AG04450 (cell line): ENCODE measurements at places on chromosomes 11 and 22. TPM values are rescaled to one million over a fixed set of nuclear protein-coding genes. Genes with fewer than 3 reads are reported as not detected.

DNA sequence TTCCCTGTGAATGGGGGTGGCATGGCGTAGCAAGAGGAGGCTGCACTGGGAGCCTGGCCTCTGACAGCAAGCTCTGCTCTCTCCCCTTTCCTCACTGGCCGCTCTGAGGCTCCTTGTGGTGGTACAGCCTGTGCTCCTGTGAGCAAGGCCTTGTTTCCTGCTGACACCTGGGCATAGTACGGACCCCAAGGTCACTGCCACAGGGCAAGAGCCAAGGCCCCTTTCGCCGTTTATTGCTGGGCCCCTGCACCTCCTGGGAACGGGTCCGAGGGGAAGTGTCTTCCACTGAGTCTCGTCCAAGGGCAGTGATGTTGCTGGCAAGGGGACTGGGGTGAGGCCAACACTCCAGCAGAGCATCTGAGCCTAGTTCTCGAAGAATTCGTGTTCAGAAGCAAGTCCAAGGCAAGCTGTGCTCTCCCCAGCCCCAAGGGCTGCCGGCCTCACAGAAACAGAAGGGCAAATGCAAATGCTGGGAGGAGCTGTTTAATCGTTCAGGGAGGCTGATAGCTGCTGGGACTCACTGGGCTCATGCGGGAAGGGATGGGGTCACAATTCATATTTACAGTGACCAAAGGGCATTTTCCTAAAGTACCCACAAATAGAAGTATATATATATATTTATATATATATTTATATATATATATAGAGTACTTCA lies 15.9 kb upstream of the TTLL12 start:
- no peak for DNase-seq

DNA sequence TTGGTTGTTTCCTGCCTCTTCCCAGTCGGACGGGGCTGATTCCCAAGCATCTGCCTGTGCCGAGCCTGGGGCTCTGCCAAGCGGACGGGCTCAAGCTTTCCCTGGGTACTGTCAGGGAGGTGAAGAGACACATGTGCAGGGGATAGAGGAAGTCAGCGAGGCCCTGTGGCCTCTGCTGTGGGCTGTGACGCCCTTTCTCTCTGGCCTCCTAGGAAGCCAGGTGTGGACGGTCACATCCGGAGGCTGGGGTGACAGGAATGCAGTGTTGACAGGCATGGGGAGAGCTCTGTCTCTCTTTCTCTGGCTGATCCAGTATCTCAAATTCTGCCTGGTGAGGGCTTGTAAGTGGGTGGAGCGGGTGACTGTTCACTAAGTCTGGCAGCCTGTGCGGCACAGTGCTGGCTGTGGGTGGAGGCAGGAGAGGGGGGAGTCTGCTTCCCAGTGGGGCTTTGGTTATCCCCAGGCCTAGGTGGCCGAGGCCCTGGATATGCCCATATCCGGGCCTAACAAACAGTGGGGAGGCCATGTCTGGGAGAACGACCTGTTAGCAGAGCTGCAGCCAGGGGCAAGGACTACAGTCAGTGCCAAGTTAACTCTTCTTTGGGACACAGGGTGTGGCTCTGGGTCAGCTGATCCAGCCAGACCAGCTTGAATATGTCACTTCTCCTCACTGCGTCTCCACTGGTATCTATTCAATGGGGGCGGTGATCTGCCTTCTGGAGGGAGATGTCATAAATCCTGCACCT lies 1.9 kb downstream of the KCTD17 start:
- no peak for DNase-seq

The ANO5 gene
- polyA plus RNA-seq, result not detected in 2 replicates

- DNase-seq, result no peak
Observed at GRCh38 chr11:57203882-57204480, 22.2 kb downstream of the LRRC55 start.

The BRSK2 gene
- polyA plus RNA-seq, result 0.11 and 0.12 TPM in 2 replicates

The MS4A8 gene
- polyA plus RNA-seq, result not detected in 2 replicates

The ALDH3B1 gene
- polyA plus RNA-seq, result 24.0 and 32.7 TPM in 2 replicates

The MUC2 gene
- polyA plus RNA-seq, result not detected in 2 replicates

GRCh38 chr11:63991558-63991957 lies 5.3 kb downstream of the OTUB1 start:
- DNase-seq, result no peak

- DNase-seq, result no peak
Observed at GRCh38 chr22:38781033-38781432, 12.9 kb downstream of the DNAL4 start.

DNA sequence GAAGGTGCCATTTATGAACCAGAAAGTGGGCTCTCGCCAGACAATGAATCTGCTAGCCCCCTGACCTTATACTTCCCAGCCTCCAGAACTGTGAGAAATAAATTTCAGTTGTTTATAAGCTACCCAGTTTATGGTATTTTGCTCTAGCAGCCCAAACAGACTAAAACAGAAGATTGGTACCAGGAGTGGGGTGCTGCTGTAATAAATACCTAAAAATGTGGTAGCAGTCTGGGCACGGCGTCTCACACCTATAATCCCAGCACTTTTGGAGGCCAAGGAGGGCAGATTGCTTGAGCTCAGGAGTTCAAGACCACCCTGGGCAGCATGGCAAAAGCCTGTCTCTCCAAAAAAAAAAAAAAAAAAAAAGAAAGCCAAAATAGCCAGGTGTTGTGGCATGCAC lies 21.3 kb downstream of the TECTA start:
- no peak for DNase-seq

The SCN2B gene
- 0.01 TPM in 1 of 2 replicates, not detected in the other for polyA plus RNA-seq

DNA sequence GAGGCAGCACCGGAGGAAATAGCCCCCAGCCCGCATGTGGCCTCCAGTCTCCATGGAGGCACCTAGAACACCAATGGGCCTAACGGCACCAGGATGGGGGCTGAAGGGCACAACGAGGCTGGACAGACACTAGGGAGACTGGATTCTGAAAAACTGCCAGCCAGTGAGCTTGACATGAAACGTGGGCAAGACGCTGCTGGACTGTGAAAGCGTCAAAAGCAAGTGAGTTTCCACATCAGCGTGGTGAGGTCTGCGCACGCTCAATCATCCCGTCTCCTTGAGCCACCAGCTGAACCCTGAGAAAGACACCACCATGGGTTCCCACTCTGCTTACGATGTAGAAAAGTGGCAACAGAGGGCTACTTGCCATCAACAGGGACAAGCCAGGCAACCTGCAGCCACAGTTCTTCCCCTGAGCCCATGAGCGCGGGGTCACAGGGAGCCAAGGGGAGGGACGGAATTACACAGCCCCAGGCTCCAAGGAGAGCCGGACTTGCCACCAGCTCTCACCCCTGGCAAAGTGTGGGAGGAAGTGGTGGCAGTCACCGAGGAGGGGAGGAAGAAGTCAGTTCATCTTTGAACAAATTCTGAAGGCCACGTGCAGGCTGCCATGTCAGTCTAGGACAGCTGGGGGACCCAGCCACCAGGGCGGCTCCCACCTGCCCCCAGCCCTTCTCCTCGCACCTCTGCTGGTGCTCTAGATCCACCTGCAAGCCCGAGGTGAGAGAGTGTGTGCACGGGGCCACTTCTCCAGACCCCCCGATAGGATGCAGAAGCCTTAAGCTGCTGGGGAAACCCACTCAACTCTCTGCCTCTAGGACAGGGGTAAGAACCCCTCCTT lies 131.1 kb downstream of the MPPED1 start:
- DNase-seq, result no peak

- DNase-seq, result no peak
Observed at GRCh38 chr11:27460158-27460978, 12.2 kb downstream of the LGR4 start.

The HBG2 gene
- 2.0 and 2.2 TPM in 2 replicates for polyA plus RNA-seq

DNA sequence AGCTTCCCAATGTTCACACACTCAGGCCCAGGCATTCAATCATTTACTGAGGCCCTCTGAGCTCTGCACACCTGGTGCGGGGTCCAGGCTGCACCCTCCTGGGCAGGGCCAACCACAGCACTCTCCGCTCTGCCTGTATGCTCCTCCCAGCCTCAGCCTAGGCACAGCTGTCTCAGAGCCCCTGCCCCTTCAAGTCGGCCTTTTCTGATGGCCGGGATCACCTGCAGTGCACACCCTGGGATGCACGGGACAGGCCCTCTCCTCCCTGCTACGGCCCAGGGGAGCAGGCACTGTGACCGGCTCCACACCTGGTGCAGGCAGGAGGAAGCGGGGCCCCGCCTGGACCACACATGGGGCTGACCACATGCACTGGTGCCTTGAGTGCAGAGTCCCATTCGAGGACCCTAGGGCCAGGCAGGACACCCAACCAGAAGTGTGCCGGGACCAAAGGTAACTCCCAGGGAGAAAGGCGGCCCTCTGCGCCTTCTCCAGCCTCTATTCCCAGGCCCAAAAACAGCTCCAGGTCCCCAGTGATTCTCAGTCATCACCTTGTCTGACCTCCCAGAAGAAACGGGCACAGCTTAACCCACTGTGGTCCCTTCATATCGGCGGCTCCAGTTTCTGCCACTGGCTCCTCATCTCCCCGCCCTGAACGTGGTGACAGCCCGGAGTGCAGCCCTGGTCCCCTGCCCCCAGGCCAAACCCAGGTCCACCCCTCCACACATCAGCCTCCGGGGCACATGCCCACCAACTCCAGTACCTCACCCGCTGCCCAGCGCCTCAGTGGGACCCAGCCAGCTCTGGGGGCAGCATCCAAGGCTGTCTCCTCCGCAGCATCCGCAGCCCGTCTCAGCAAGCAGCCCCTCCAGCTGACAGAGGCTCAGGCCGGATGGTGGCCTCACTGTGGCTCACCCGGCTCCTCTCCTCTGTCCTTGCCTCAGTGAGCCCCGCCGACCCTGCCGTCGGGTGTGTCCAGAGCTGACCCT lies 17.5 kb downstream of the SULT4A1 start:
- no peak for DNase-seq

- DNase-seq, result no peak
Observed at GRCh38 chr11:92728628-92729027, 240.8 kb upstream of the MTNR1B start.

DNA sequence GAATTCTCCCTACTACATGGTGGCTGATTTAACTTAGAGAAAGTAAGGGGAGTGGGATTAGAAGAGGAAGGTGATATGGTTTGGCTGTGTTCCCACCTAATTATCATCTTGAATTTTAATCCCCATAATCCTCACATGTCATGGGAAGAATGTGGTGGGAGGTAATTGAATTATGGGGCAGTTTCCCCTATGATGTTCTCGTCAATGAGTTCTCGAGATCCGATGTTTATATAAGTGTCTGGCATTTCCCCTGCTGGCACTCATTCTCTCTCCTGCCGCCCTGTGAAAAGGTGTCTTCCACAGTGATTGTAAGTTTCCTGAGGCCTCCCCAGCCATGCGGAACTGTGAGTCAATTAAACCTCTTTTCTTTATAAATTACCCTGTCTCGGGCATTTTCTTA lies 169.3 kb downstream of the CASP12 start:
- no peak for DNase-seq

The MPPED2 gene
- polyA plus RNA-seq, result not detected in 2 replicates

The CHRDL2 gene
- polyA plus RNA-seq, result 0.88 and 0.91 TPM in 2 replicates

GRCh38 chr22:46976143-46976542 lies 213.7 kb downstream of the TBC1D22A start:
- DNase-seq, result no peak

GRCh38 chr11:12854829-12855228 lies 154.3 kb upstream of the RASSF10 start:
- no peak for DNase-seq

The CARD18 gene
- polyA plus RNA-seq, result not detected in 2 replicates

- DNase-seq, result no peak
Observed at GRCh38 chr11:100942016-100942415, 187.6 kb downstream of the PGR start.

- DNase-seq, result no peak
Observed at GRCh38 chr22:32957200-32957803, 100.9 kb downstream of the SYN3 start.

DNA sequence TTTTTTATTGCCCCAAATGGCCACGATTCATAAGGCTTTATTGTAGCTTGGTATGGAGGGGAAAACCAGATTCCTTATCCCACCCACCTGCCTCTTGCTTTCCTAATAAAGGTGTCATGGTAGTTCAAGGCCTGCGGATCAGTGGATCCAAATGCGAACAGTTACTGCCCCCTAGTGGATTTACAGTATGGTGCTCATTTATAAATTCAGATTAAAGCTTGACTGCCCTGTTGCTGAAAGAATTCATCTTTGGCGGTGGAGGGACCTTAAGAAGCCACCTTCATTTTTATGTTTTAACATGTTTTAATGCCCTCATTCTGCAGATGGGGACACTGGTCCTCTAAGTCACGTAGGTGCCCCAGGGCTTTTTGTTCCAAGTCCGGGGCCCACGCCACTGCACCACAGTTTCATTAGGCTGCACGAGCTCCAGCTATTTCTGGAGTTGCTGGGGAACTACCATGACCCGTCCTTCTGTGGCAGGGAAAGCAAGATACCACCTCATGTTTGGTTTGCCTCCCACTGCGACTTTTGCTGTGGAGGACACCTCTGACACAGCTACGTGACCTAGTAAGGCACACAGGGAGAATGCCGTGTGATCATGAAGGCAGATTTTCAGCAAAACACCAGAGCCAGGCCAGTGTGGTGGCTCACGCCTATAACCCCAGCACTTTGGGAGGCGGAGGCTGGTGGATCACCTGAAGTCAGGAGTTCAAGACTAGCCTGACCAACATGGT lies 15.6 kb upstream of the INCENP start:
- no peak for DNase-seq

DNA sequence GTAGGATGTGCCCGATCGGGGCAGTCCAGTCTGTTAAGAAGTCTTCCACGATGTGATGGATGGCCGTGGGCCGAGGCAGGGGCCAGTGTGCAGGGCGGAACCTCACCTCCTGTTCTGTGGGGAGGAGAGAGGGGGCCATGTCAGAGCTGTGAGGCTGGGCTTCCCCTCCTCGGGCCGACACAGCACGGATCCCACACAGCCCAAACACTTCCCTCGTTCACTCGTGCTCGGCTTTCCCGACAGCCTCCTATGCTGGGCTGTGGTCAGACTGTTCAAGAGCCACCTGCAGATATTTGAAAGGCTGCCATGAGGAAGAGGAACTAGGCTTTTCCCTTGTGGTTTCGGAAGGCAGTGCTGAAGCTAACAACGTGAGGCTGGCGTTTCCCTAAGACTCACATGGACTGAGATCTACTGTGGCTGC lies 12.3 kb upstream of the TXN2 start:
- DNase-seq, result no peak

The MMP27 gene
- polyA plus RNA-seq, result not detected in 2 replicates

GRCh38 chr11:125086633-125087296 lies 23.7 kb downstream of the SLC37A2 start:
- DNase-seq, result no peak

DNA sequence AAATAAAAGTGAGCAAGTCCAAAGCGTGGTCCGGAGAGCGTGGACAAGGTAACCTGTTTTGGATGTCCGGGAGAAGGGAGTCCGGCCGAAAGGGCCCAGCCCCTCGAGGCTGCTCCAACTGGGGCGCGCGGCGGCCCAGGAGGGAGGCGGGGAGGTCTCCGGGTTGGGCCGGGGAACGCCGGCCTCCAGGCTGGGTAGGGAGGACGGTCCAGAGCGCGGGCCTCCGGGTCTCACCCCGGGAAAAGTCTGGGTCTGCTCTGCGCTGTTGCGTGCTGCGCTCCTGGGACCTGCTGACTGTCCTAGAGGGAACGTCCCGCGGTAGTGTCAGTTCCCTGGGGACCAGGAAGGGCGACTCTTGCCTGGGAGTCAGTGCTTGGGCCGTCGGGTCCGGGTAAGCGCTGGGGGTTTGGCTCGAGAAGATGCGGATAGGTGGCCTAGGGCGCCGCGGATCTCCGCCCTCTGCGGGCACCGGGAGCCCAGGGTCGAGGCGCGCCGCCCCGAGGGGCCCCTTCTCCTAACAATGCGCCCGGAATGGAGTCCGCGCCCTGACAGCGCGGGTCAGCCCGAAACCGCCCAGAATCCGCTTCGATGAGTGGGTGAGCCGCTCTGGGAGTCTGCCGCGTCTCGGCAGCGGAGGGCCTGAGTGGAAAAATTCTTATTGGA lies 988 bp upstream of the FLI1 start:
- DNase-seq, result no peak
